Gastroesophageal sphincter (tissue), 4 donors: ENCODE measurements at places on chromosomes 16 and 17. TPM values are rescaled to one million over a fixed set of nuclear protein-coding genes. Genes with fewer than 3 reads are reported as not detected.

DNA sequence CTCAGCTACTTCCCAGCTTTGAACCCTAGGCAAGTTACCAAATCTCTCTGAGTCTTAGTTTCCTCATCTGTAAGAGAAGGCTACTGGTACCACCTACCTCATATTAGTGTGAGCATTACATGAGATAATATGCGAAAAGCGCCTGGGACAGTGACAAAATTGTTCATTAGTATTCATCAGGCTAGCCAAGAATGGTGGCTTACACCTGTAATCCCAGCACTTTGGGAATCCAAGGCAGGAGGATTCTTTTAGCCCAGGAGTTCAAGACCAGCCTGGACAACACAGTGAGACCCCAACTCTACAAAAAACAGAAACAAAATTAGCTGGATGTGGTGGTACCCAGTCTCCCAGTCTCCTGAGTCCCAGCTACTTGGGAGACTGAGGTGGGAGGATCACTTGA, 3.3 kb downstream of the PLCD3 start:
- ATAC-seq, result no peak

DNA sequence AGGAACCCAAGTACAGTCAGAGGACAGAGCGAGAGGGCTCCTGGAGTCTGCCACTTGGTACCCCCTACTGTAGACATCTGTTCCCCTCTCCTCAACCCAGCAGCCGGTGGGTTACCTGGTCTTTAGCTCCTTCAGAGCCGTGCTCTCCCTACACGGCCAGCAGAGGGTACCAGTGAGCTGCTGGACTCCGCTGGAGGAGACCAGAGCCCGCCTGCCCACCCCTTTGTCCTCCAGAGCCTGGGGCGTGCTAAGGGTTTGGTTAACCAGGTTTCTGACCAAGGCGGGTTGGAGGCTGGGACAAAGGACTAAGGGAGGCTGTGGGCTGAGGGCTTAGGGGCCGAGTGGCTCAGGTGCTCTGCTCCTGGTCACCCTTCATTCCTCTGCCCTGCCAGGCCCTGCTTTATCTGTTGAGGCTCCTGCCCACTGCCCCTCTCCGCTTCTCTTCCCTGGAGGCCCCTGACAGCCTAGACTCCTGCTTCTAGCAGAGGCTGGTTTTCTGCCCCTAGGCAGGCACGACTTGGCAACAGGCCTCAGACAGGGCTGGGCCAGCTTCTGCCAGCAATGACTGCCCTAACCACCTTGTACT, 2.7 kb upstream of the HSD11B2 start:
- peak; percentile 62 for ATAC-seq

- ATAC-seq, result no peak
Measured at GRCh38 chr17:48954300-48954755, 9.7 kb upstream of the SNF8 start.

GRCh38 chr17:40480501-40481003, 20.9 kb downstream of the TNS4 start:
- peak; percentile 32 for ATAC-seq

Gene TGFB1I1
- 157 TPM for total RNA-seq

Gene KIF18B
- 0.27 TPM for total RNA-seq

Gene MEOX1
- 11.8 TPM for total RNA-seq

GRCh38 chr17:31067691-31068184, 27.0 kb upstream of the NF1 start:
- peak; percentile 93 for ATAC-seq

Gene ATP2A1
- not detected for total RNA-seq

Gene CLEC18C
- not detected for total RNA-seq

DNA sequence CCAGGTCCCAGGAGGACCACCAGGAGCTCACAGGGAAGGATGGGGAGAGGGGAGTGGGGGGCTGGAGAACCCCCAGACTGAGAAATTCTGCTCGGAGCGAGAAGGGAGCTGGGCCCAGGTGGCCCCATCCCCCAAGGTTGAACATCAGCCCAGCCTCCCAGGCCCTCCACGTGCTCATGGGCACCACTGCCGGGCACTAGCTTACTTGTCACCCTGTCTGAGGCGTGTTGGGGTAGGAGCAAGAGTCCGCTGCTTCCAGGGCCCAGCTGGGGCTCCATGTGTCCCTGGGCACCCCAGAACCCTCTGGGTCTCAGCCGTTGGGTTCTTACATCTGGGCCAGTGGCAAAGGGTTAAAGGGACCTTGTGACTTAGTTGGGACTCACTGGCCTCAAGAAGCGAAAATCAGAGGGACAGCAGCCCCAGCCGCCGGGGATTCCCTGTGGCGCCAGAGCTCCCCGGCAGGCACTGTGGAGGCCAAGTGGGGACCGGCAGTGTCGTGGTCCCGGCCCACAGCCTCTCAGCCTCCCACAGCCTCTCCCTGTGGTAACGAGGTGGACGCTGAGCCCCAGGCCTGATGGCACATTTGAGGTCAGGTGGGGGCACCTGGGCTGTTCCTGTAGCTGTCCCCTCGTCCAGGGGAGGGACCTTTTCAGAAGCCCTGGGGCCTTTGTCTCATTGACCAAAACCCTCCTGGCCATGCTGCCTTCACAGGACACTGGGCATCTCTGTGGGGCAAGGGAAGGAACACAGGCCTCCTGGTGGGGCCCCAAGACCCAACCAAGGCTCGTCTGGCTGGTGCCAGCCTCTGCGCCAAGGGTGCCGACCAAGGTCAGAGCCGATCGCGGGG, 33.7 kb upstream of the CDH15 start:
- ATAC-seq, result no peak

Gene MAP2K4
- 37.3 TPM for total RNA-seq

DNA sequence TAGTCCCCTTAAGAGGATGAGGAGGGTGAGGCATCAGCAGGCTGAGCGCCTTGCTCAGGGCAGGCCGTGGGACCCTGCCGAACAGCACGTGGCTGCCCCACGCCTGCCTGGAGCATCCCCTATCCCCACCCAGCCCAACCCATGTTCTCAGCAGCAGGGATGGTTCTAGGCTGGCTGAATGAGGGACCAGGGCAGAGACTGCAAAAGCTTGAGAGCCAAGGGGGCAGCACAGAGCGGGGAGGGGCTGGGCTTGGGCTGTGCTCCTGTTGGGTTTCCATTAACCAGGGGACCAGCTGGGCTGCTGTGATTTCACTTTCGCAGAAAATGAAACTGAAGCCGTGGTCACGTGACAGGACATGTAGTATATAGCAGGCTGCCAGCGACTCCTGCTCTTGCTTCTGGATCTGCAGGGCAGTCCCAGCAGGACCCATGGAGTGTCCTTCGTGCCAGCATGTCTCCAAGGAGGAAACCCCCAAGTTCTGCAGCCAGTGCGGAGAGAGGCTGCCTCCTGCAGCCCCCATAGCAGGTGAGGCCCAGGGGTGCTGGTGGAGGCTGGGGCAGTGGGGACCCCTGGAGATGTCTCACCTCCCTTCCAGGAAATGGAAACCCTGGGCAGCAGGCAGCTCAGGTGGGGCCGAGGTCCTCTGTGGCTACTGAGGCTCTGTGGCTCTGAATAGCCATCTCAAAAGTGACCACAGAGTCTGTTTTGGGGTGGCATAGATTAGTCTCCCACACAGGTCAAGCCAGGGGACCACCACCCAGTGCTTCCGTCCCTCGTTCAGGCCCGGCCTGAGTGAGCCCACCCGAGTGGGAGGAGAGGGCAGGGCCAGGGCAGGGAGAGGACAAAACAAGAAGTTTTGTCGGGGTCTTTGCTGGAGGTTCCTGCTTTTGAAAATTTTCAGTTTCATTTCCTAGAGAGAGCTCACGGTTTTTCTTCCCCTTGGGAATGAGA, 2.9 kb downstream of the RNF213 start:
- ATAC-seq, result peak; percentile 42

Gene BMERB1
- 84.5 TPM for total RNA-seq

GRCh38 chr17:42675965-42676423, 800 bp downstream of the PLEKHH3 start:
- peak; percentile 10 for ATAC-seq

DNA sequence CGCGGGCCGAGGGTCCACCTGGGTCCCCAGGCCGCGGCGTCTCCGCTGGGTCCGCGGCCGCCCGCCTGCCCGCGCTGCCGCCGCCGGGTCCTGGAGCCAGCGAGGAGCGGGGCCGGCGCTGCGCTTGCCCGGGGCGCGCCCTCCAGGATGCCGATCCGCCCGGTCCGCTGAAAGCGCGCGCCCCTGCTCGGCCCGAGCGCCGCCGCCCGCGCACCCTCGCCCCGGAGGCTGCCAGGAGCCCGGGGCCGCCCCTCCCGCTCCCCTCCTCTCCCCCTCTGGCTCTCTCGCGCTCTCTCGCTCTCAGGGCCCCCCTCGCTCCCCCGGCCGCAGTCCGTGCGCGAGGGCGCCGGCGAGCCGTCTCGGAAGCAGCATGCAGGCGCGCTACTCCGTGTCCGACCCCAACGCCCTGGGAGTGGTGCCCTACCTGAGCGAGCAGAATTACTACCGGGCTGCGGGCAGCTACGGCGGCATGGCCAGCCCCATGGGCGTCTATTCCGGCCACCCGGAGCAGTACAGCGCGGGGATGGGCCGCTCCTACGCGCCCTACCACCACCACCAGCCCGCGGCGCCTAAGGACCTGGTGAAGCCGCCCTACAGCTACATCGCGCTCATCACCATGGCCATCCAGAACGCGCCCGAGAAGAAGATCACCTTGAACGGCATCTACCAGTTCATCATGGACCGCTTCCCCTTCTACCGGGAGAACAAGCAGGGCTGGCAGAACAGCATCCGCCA, 504 bp downstream of the FOXC2 start:
- ATAC-seq, result peak; percentile 44

Gene CLEC3A
- 0.27 TPM for total RNA-seq

GRCh38 chr16:30076276-30076791, 540 bp downstream of the PPP4C start:
- ATAC-seq, result peak; percentile 11

GRCh38 chr17:50626037-50626574, 8.6 kb upstream of the ABCC3 start:
- ATAC-seq, result peak; percentile 77

GRCh38 chr17:49975531-49975930, 6.5 kb downstream of the DLX4 start:
- no peak for ATAC-seq

GRCh38 chr16:1338119-1338730, 4.8 kb downstream of the BAIAP3 start:
- no peak for ATAC-seq

Gene CDK5R1
- total RNA-seq, result 1.5 TPM

Gene MYO15B
- 76.1 TPM for total RNA-seq

GRCh38 chr16:50763211-50763610, 21.3 kb downstream of the CYLD start:
- no peak for ATAC-seq

GRCh38 chr17:58338454-58338840, 9.9 kb upstream of the TSPOAP1 start:
- no peak for ATAC-seq

Gene WSCD1
- 10.1 TPM for total RNA-seq

DNA sequence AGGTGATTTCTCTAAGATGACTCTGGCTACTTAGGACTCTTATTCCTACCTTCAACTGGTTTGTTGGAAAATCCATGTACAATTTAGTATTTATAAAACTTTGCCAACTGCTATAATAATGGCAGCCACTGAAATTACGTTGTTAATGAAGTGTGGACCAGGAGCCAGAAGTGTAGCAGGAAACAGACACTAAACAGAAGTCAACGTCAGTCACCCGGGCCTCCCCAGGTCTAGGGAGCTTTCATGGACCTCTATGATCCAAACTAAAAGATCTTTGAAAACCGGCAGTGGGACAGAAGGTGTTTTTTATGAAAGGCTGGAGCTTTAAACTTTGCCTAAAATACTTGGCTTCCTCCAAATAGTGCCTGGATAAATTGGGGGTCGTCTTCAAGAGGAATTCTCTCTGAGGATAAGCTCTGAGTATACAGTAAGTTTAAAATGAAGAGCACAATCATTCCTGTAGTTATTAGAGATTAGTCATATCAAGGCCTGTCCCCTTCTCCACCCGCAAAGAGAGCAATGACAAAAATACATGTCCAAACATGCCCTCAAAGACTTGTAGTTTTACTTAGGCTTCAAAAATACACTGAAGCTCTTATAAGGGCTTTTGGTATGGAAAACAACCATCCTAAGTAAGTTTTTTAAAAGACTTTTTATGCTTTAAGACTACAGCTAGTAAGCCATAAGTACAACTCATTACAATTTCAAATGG, 34.6 kb downstream of the DCUN1D3 start:
- ATAC-seq, result no peak

Gene KRTAP2-1
- not detected for total RNA-seq

Gene CCL1
- not detected for total RNA-seq

DNA sequence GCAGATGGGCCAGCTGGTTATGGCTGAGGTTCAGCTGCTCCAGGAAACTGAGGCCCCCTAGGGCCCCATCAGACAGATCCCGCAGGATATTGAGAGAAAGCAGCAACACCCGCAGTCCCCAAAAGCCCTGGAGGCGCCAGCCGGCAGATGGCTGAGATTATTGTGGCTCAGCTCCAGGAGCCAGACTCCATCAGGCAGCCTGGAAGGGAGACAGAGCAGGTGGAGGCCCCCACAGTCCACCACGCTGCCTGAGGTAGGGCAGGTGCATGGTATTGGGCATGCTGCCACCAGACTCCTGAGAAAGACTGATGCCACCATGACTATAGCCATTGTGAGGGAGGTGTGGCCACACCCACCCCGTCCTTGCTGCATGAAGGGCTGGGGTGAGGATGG, 9.5 kb upstream of the TMEM101 start:
- no peak for ATAC-seq

Gene ZNF423
- 7.3 TPM for total RNA-seq

DNA sequence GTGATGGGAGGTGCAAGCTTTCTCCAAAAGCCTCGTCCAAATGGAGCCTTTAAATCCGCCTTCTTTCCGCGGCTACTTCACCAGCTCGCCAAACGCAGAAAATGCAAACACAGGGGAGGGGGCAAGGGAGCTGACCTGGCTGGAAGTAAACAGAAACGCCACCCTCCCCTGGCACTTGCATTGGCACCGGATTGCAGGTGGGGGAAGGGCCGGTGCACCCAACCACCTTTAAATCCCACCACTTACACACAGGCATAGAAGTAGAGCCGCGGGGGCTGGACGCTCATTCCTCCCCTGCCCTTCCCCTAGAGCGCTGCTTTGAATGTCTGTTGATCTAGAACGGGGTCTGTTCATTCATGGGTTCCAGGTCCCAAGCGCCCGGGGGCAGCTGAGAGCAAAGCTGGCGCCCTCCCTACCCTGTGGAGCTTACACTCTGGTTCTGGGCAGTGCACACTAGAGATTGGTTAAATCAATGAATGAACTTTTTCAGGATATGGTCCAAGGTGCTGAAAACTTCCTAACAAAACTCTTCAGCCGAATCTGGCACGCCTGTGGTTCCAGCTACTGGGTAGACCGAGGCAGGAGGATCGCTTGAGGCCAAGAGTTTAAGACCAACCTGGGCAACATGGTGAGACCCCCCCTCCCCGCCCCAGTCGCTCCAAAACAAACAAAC, 920 bp upstream of the ZCCHC14 start:
- no peak for ATAC-seq
